ENCODE measurements at places on chromosomes 11 and 22. TPM values are rescaled to one million over a fixed set of nuclear protein-coding genes. Genes with fewer than 3 reads are reported as not detected.
A peak's percentile ranks its signal among the peaks of the same experiment; 100 is the strongest.

The CDC42EP2 gene
- 39.6 TPM for total RNA-seq

The ELMOD1 gene
- total RNA-seq: 0.30 TPM

DNA sequence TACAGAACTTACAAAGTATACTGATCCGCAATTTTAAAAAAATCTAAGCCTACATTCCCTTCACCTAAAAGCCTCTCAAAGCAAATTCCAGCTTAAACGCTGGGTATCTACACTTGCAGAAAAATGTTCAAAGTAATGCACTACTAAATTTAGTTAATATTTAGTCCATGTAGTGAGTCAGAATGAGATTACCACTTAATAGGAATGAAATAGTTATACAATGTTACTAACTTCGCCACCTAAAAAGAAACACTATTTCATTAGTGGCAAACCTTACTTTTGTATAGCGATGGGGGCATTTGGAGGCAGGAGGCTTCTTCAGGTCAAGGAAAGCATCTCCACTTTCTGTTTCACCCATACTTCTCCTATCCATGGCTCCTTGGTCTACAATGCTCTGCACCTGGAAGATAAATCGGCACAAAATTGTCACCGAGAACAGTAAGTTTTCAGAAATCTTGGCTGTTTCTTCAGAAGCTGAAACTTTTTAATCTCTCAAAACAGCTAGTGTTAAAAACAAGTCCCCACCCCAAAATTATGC is 1.2 kb downstream of the EIF4ENIF1 start:
- no peak for DNase-seq

- no peak for DNase-seq
Measured at GRCh38 chr11:99423428-99423983, 402.8 kb downstream of the CNTN5 start.

- no peak for DNase-seq
Measured at GRCh38 chr11:115344846-115345245, 159.4 kb downstream of the CADM1 start.

DNA sequence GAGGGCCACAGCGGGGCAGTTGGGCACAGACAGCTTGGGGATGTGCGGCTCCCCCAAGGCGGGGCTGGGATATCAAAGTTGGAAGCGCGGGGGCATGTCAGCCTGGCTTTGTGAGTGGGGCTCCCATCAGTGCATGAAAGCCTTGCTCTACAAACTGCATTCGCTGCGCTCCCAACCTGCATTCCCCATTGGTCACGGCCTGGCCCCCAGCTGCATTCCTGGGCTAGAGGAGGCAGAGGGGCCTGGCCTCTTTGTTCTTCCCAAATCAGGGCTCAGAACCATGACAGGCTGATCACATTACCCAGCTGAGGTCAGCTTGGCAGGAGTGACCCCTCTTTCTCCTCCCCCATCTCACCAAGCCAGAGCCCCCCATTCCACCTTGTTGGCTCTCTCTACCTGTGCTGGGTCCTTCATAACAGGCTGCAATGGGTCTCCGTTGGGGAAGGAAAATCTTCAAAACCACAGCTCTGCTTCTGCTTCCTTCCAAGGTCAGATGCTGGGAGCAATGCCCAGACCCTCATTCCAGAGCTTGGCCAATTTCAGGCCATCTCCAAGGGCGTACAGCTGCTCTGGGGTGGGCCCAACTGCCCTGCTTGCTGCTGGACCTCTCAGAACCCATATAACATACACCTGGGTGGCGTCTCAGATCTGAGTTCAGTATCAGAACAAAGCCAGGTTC is 38.7 kb upstream of the CDON start:
- DNase-seq: no peak

DNA sequence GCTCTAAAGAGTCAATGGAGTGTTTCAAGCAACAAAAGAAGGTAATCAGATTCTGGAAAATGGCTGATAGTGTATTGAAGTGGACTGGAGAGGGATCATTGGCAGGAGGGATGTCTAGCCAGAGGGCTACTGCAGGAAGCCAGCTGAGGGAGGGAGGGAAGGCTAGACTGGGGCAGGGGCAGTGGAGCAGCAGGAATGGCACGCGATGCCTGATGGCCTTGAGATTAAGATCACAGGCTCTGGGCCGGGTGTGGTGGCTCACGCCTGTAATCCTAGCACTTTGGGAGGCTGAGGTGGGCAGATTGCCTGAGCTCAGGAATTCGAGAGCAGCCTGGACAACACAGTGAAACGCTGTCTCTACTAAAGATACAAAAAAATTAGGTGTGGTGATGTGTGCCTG is 47.5 kb upstream of the PRDM11 start:
- DNase-seq: no peak

DNA sequence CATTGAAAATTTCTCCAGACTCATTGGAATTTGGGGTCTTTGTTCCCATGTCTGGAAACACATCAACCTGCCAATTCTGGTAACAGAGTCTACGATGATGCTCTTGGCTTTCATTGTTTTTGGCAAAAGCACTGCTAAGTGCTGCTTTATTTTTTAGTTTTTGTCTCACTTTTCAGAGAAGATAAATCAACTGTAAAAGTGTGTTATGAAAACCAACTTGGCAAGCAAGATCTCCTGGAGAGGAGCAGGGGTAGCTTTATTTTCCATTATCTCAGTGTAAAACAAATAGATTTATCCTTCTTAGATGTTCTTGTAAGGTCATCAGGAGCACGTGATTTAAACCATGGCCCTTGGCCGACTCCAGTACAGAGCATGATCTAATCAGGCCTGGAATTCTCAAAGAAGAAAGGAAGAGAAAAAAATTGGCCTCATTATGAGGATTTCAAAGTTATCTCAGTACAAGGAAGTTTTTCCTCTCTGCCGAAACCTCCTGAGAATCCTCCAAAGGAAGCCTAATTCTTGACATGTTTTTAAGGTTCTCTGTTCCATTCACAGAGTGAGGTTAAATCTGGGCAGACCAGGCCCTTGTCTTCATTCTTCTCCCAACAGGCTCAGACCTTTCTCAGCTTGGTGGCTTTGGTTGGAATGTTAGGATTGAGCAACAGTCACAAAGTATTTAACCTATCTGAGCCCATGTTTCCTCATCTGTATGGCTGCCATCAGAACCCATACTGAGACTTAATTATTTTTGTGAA is 16.4 kb upstream of the PAMR1 start:
- DNase-seq: peak; percentile 43

DNA sequence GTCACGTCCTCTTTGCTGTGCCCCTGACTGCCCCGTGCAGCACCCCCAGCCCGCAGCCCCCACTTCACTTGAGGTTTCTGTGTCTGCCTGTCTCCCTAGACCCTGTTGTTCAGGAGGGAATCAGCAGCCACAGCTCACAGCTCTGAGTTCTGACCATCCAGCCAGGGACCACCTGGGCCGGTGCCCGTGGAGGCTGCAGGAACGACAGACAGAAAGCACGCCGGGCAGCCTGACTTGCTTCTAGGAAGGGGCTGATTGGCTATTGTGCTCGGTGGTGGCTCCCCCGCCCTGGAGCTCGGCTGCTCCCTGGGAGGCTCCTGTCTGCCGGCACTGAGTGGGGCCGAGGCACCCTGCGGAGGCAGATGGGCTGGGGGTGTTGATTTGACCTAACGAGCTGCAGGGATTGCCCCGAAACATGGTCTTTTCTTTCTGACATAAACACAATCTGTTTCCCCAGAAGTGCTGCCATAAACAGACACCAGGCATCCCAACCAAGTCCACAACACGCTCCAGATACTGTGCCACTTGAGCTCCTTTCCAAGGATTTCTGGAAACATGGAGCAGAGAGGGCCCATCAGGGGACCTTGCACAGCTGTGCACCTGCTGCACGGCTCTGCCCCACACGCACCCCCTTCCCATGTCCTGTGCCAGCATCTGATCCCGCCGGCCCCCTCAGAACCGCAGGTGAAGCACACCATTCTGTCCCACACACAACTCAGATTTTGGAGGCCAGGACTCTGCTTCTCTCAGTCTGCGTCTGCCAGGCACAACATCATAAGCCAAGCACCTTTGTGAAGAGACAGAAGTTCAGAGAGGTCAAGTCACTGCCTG is 855.9 kb downstream of the TBC1D22A start:
- no peak for DNase-seq

DNA sequence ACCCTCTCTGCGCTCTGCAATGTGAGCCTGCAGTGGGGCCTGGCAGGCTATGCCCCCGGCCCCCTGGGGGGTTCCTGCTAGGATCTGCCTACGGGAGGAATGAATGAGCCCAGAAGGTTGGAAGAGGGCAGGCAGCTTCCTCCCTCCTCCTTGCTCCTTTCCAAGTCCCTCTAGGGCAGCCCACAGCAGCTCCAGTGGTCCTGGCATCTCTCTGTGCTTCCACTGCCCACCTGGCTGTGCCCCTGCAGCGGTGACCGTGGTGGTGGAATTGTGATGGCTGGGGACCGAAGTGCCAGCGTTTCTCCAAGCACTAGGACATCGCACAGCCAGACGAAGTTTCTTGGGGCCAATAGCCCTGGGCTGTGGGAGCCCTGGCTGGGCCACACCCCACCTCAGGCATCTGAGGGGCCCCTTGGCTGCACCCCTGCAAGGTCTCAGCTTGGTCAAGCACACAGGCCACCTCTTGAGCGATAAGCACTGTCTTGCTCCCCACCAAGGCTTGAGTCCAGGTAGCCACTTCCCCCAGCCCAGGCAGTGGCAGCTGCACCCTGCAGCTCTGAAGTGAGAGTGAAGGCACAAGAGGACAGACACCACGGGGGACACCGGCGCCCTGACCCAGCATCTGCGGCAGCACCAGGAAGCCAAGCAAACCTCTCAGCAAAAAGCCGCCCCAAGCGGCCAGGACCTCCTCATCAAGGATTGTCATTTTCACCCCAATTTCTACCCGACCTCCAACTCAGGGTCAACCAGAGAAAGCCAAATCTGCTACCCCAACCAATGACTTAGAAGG is 346.3 kb downstream of the CTTN start:
- no peak for DNase-seq
